ENCODE measurements at places on chromosomes 6 and 20.

GRCh38 chr6:26087284-26088115, at the start of gene HFE:
TSS of gene HFE (plus strand) at chr6:26087429. CDS start at chr6:26087441, 12 bp downstream.
- peak; percentile 58 for DNase-seq

- no peak for DNase-seq
These were observed 575 bp upstream of the MICAL1 start for GRCh38 chr6:109456111-109456583.

DNA sequence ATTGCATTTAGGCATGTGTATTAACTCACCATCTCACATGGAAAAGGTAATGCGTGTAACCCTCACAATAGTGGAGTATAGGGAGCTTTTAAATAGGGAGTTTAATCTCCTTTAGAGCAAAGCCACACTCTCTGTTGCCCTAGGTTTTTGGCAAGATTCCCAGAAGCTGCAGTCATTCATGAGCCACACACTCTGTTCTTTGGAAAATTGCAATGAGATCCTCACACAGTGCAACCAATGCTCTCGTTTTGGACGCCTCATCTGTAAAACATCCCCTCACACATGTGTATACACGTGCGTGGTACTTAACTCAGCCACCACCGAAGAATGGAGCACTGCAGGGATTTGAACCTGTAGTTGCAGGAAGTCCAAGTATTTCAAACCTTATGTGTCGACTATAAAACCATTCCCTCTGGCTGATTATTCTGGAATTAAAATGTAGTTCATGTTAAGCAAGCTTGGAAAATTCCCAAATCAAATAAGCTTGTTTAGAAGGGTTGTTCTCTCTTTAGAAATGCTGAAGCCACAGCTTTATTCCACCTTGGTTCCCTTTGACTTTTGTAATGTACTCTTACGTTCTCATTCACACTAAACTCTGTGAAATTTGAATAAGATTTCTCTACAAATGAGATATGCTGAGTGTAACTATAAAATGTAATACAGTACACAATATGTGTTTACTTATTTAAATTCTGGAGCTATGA, 489.8 kb upstream of the MANEA start:
- DNase-seq, result peak; percentile 23

DNA sequence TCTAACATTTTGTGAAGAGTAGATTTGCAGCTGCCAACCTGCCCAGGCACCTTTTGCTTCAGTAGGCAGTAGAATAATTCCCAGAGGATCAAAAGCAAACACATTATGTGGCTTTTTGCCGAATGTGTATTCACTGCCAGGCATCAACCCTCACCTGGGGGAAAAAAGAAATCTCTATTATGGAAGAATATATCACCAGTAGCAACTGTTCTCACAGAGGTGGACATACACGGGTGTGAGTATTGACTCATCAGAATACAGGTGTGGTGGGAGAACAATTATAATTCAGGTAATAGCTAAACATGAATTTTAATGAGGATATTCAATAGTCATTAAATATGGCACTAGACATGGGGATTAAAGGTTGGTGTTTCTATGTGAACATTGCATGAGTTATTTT, 910.7 kb downstream of the TFAP2A start:
- DNase-seq, result no peak

GRCh38 chr6:129599467-129599866, 110.5 kb downstream of the ARHGAP18 start:
- no peak for DNase-seq

GRCh38 chr20:16292226-16292880, 280.9 kb downstream of the KIF16B start:
- DNase-seq, result no peak

GRCh38 chr6:138031417-138031816, 75.8 kb downstream of the PERP start:
- DNase-seq, result no peak

- DNase-seq, result no peak
These were observed 34.7 kb downstream of the CPNE5 start for GRCh38 chr6:36804563-36804962.

All from hematopoietic multipotent progenitor cell treated with erythropoietin and hydrocortisone succinate and interleukin-3 and kit ligand, for 4 days (in vitro differentiated cells).